ENCODE measurements at places on chromosomes 5 and 9.

DNA sequence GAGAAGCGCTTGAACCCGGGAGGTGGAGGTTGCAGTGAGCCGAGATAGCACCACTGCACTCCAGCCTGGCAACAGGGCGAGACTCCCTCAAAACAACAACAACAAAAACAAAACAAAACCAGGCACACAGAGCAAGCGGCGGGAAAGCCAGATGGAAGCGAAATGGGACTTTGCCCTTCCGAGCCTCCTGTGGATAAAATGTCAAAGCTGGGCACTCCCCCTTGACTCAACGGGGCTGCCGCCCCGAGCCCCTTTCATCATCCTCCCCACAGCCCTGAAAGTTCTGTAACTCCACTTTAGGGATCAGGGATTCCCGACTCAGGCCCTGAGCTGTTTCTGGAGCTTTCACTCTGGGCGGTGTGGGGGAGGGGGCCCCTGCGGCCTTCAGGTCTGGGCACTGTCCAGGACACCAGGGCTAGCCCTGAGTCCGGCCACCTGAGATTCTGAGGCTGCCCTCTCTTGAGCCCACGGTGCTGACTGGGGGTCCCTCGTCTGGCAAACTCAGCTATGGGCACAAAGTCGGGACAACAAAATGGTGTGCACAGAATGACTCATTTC lies 30.6 kb upstream of the OBP2B start:
- DNase-seq = no peak

GRCh38 chr5:94103514-94104245 lies 362.3 kb upstream of the POU5F2 start:
- DNase-seq = no peak

DNA sequence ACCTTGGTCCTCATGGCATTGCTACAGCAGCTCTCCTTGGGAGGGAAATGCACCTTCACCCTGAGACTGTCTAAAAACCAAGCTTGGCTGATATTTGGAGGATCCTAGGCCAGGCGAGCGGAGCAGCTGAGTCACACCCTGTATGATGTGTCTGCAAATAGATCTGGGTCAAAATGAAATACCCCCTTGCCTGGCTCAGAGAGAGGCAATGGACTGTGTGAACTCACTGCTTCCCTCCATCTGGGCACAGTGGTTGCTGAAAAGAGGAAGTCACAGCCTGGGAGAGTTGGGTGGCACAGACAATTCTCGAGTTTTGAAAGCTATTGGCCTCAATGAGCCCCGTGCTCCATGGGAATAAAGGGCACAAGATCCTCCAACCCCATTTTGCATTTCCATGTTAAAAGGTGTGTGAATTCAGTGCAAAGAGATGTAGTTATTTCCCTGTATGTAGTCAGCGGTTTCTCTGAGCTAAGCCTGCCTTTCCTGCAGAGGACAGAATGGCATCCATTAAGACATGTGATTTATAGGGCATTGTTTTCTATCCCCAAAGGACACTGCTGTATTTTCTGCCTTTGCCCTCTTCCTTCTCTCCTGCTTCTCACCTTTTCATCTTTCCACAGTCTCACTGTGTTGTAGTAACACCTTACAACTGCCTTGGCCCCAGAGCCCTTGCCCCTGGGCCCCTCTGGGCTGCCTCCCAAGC lies 177.2 kb downstream of the GADD45G start:
- DNase-seq = no peak

DNA sequence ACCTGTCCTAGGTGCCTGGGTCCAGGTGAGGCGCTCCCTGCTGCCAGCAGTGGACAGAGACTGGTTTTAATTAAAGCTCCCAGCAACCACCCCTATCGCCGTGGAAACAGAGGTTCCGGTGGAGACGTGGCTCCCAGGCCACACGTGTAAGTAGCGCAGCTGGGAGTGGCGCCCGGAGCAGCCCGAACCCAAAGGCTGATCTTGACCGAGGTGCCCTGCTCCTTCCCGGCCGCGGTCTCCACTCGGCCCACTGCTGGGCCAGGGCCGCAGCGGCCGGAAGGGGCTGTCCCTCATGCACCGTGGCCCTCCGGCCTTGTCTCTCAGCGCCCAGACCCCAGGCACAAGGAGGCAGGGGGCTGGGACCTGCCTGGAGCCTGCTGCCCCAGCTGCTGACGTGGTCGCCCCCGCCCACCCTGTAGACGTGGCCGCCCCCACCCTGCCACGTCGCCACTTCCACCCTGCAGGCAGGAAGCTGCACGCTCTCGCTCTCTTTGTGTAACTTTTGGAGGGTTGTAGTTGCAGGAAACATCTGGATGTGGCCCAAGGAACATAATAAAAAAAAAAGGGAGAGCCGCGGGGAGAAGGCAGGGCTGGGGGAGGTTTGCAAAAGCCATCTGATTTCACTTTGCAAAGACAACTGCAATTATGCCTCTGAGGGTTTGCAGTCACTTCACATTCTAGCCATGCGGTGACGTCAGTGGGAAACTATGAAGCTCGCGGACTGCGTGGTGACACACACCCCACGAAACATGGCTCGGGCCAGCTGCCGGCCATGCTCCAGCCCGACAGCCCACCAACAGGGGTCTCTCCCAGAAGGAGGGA lies 129.9 kb downstream of the RXRA start:
- peak; percentile 51 for DNase-seq

GRCh38 chr9:75636427-75637045 lies 253.9 kb upstream of the PCSK5 start:
- no peak for DNase-seq

DNA sequence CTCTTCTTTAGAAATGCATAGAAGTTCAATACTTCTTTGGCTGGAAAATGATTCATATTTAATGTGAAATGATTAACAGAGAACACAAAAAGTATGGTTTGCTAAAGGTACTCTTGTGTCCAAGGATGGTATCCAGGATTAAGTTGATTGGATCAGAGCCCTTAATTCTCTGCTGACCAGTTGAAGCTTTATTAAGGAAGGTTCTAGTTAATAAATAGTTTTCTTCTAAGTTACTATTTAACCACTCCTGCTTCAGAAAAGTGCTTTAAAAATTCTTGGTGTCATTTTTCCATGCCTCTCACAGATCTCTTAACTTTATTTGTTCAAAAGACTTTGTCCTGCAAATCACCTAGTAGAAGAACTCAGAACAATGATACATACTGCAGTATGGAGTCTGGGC lies 134.3 kb downstream of the MEF2C start:
- DNase-seq = no peak

DNA sequence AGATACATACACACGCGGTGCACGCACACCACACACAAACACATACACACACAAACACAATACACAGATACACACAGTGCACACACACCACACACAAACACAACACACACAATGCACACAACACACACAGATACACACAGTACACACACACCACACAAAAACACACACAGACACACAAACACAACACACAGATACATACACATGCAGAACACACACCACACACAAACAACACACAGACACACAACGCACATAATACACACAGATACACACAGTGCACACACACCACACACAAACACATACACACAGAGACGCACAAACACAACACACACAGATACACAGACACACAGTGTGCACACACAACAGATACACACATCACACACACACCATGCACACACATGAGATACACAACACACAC lies 5.9 kb upstream of the CCDC187 start:
- no peak for DNase-seq

GRCh38 chr5:159409801-159410200 lies 79.5 kb upstream of the IL12B start:
- no peak for DNase-seq

GRCh38 chr5:32538031-32538547 lies 47.3 kb upstream of the SUB1 start:
- DNase-seq = peak; percentile 27

GRCh38 chr5:173866243-173866857 lies 21.8 kb upstream of the CPEB4 start:
- no peak for DNase-seq

GRCh38 chr9:137672907-137673791 lies 54.3 kb downstream of the EHMT1 start:
- peak; percentile 18 for DNase-seq

DNA sequence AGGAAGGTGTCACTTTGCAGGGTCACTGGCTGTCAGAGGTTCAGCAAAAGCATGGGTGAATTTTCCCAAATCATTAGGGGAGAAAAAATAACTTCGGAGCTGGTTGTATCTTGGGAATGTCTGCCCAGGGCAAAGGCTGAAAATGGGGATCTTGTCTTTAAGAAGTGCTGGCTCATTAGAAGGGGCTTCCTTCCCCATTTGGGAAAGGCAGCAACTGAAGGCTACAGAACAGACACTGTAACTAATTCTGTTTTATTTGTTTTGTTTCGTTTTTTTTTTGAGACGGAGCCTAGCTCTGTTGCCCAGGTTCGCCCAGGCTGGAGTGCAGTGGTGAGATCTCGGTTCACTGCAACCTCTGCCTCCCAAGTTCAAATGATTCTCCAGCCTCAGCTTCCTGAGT lies 70.3 kb upstream of the PCA3 start:
- no peak for DNase-seq

DNA sequence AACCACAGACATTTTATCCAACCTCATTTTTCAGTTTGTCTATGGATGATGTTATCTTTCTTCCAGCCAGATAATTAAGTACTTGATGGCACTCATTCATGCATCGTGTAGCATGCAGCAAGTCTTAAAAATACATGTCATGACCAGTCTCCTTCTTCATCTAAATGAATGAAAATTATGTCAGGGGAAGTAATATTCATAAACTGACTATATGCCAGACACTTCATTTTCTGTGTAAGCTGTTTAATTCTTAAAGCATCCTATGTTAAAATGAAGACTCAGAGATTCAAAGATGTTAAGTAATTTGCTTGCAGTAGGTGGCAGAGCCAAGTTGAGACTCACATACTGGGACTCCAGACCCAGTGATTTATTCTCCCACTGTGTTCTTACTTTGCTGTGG lies 181.7 kb upstream of the CD180 start:
- no peak for DNase-seq

DNA sequence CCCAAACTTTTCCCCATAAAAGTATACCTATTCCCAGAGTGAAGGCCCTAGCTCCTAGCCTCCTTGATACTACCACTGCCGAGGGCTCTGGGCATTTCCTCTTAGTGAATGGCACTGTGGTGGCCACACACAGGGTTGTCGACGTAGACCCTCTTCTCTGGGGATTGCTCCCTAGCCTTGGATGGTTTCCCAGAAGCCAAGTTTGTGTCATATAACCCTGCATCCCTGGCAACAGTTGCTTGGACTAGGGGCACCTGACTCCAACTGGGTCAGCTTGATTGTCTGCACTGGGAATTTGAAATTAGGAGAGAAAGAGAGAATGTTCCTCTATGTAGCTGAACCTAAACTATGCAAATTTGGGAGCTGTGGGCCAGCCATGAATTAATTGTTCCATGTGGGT lies 32.3 kb upstream of the KIF2A start:
- DNase-seq = no peak

DNA sequence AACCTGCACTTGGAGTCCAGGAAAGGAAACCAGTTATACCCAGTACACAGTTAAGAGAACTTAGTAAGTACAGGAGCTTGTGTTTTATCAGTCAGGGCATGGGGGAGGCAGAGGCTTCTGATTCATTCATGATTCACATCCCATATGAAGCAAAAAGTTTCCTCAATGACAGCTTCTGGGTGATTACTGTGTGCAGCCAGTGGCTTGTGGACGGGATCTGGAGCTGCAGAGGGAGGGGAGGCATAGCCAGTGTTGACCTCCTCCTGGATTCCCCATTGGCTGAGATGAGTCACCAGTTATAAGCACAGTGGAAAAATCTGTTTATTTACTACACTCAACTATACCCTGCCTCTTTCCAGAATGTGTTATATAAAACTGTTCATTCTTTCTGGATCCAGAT lies 17.7 kb downstream of the IL31RA start:
- DNase-seq = peak; percentile 25

GRCh38 chr5:54049144-54049543 lies 261.2 kb downstream of the ARL15 start:
- no peak for DNase-seq

- DNase-seq = no peak
Measured at GRCh38 chr5:142720641-142721271, 34.9 kb upstream of the FGF1 start.

DNA sequence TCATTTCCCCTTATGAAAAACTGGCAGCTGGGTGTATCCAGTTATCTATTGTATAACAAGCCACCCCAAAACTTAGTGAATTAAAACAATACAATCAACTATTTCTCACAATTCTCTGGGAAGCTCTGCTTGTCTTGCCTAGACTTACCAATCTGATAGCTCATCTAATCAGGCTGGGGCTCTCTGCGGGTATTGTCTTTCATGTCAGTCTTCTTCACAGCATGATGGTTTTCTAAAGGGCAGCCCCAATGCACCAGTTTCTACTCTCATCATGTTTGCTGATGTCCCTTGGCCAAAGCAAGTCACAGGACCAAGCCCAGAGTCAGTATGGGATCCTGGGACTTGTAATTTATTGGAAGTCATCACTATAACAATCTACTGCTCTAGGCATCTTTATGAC lies 433.5 kb downstream of the KIAA0825 start:
- no peak for DNase-seq

- DNase-seq = no peak
Measured at GRCh38 chr5:110414360-110414759, 312.1 kb downstream of the TMEM232 start.

DNA sequence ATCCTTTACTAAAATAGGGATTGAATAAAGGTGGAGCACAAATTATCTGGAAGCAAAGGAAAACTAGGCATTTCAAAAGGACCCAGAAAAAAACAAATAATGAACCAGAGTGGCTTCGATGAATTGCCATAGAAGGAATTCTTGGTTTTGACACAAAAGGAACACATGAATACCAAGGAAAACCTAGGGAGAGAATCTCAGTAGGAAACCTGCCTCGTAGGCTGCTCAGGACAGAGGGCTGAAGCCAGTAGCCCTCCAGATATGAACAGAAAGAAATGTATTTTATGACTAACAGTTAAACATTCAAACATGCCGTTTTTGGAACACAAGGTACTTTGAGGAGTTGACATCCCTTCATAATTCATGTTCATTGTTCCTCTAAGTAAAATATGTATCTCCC lies 245.5 kb downstream of the SLF1 start:
- no peak for DNase-seq

- no peak for DNase-seq
Measured at GRCh38 chr5:97998941-97999340, 774.5 kb upstream of the RGMB start.

DNA sequence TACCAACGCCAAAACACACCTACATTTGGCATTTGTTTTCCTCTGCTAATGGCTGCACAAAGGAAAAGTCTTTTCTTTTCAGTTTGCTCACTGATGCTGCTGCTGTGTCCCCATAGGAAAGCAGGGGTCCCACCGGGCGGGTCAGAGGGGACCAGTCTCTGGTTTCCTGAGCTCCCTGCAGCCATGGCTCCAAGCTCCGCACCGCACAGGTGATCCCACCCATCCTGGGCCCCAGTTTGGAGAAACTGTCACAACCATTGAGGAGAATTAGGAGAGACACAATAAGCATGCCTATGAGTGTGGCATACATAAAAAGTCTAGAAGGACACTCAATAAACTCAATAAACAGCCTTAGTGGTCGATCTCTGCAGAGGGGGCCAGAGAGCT lies 19.9 kb downstream of the MED10 start:
- DNase-seq = no peak

GRCh38 chr5:115487756-115488155 lies 56.8 kb downstream of the FEM1C start:
- DNase-seq = no peak

All from stimulated activated CD4-positive, alpha-beta T cell treated with anti-CD3 and anti-CD28 coated beads, Interleukin-12 subunit alpha, Interleukin-12 subunit beta, amount 100 ng/mL, for 24 hours (primary cell).